LoVo (cell line): ENCODE measurements at places on chromosomes 4 and X.

DNA sequence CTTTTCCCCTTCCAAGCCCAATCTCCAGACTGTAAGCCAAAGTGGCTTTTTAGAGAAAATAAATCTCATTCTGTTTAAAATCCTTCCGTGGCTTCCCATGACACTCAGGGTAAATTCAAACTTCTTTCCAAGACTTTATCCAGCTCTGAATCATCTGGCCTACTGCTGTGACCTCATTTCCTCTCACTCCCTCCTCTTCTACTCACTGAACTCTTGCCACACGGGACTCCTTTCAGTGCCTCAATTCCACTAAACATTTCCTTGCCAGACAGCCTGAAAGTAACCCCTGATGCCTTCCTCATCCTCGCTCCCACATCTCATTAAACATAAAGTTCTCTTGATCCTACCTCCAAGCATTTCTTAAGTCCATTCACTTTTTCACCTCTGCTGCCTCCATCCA lies 27.8 kb upstream of the RNF128 start:
- DNase-seq: no peak

DNA sequence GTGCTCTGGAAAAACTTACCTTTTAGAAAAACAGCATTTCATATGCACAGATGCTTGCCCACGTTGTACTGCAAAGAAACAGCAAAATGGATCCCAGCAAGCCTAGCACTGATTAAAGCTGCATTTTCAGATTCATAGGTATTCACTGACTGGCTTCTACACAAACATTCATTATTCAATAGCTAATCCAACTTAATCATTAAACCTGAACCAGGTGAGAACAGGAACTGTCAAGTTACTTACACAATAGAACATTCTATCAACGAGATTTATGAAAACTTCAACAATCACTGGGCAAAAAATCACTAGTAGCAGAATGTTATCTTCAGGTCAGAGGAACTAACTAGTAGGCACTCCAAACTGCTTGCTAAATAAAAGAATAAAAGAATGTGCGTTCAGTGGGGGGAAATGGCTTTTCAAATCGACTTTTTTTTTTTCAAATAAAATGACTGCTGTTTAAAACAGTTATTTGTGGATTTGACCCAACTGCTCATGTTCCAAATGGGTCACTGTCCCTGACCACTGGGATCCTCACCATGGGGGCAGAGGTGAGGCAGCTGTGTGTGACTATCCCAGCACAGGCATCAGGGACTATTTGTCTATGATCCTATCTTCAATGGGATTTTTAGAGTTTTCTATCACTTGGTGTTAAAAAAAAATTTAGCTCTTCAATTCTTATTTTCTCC lies 42.3 kb downstream of the STX18 start:
- DNase-seq: no peak

DNA sequence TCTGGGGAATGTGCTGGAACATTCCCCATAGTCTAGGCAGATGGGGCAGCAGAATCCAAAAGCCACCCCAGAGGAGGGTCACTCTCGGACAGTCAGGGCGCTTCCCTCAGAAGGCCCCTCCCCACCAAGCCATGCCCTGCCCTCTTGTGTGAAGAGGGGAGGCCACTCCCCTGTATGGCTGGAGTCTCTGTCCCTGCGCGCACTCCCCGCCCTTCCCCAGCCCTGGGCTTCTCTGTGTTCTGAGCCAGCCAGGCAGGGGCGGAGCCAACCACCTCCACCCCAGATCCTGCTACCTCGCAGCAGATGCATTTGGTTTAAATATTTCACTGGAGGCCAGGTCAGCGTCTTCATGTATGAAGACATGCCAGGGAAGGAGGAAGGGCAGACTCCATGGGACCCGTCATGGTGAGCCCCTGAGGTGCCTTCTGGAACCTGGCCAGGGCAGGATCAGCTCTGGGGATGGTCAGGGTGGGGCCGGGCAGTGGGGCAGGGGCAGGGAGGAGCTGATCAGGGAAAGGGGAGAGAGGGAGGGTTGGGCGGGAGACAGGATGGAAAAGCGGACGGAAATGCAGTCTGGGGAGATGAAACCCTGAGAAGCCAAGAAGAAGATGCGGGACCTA lies 107.3 kb downstream of the ADRA2C start:
- DNase-seq: no peak

- DNase-seq: no peak
Measured at GRCh38 chr4:36614011-36614410, 332.6 kb downstream of the DTHD1 start.

DNA sequence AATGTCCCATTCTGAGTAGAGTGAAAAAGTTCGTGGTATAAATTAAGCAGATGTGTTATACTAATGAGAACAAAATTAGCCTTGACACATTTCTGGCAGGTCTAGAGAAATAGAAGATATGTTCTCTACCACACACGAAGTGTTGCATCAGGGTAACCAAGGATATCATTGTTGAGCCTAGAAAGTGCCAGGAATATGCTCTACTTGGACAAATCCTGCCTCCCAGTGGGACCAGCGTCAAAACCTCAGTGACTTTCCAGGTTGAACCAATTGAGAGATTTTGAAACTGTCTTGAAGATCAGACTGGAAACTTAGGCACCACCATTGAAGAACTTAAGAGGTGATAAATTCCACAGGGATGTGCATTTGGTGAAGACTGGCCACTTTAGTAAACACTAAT lies 115.9 kb downstream of the HPGD start:
- DNase-seq: no peak

- DNase-seq: no peak
Measured at GRCh38 chr4:125689805-125690204, 375.1 kb downstream of the FAT4 start.

DNA sequence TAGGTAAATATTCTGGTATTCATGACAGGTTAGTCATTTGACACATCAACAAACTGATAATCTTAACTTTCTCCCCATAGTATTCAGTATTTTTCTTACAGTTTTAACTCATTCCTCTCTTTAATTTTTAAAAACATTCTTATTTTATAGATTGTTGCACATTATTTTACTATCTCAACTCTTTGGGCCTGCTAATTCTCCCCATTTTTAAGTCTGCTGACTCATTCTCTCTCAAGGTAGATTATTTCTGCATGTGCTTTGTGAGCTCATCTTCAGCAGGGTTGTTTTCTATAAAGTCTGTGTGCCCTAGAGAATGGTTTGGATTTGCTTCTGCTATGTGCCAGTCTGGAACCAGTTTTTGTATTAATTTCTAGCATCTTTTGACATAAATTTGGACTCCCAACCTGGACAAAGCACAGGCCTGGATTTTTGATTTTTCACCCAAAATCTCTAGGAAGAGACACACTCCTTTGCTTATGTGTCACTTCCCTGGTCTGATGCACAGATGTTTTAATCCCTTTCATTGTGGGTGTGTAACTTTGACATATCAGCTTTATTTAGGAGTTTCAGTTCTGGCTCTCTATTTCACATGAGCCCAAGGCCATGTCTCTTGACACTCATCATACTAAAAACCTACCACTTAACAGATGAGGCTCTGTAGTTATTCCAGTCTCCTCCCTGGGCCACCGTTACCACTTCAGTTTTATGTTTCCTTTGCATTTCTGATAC lies 194.3 kb upstream of the PGRMC2 start:
- no peak for DNase-seq

- no peak for DNase-seq
Measured at GRCh38 chrX:105458846-105459245, 238.4 kb upstream of the TEX13A start.

DNA sequence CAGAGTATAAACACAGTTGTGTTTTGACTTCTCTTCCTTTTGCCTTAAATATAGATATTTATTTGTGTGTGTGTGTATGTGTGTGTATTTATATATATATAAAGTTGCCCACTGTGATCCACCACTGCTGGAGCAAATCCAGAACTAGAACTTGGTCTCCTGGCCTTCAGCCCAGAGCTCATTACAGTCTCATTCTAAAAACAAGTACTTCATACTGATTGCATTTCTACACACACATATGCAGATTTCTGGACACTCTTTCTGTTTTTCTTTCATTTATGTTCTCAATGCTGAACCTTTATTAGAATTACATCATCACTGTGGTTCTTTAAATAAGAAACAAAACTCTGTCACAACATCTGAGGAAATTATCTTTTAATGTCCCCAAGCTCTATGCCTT lies 381 bp downstream of the TXK start:
- no peak for DNase-seq

GRCh38 chr4:174928575-174929253 lies 10.6 kb downstream of the ADAM29 start:
- DNase-seq: no peak

GRCh38 chr4:125833-126232 lies 1.5 kb downstream of the ZNF718 start:
- no peak for DNase-seq

GRCh38 chrX:154481911-154482601 lies 3.0 kb upstream of the LAGE3 start:
- no peak for DNase-seq

GRCh38 chrX:132482632-132483031 lies 6.2 kb downstream of the MBNL3 start:
- no peak for DNase-seq
